ENCODE measurements at places on chromosomes 1 and 21.

DNA sequence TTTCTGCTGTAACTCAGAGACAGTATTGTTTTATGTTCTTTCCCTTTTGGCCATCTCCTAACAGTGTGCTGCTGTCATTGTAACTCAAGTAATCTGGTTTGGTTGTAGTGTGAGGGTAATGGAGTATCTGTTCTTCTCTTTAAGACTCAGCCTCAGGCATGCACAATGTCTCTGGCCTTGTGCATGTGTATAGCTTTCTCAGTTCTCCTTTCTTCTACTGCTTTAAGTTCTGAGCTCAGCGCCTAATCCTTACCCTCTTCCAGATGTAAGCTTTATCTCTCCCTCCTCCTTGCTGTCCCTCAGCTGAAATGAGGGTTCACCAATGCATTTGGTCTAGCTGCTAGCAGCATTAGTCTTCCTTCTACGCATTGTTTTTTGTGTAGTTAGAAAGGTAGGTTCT lies 1420.4 kb upstream of the PRMT6 start:
- DNase-seq = no peak

DNA sequence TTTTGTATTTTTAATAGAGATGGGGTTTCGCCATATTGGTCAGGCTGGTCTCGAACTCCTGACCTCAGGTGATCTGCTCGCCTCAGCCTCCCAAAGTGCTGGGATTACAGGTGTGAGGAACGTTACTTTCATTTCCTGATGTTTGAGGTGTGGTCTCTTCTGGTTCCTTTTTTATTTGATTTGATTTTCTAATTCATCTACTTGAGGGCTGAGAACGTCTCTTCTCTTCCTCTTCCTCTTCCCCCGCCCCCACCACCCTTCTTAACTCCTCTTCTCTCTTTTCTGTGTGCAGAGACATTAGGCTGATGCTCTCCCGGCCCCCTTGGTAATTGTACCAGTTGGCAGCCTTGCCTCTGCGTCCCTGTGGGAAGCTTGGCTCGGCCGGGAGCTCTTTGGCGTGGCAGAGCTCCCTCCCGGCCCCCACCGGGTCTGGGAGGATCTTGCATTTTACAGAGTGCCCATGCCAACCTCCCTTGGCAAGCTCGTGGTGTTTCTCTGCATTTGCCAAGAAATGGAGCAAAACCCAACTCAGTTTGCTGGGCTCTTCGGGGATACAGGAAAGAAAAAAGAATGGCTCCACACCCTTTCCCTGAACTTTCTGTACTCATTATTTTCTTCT lies 19.9 kb downstream of the CRYAA start:
- DNase-seq = peak; percentile 3

DNA sequence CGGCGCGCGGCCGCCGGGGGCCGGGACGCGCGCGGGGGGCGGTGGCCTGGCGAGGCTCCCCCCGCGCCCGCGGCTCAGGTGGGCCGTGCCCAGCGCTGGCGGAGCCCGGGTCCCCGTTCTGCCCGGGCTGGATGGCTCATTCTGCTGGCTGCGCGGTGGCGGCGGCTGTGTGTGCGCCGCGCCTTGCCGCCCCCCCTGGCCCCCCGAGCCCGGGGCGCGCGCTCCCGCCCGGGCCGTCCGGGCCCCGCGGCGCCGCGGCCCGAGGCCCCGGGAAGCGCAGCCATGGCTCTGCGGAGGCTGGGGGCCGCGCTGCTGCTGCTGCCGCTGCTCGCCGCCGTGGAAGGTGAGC lies at the start of gene EPHB2:
Gene EPHB2 (plus strand): TSS at position 139 of the 349 bp plus-strand sequence. CDS start 144 bp downstream, at position 283.
- DNase-seq = no peak

GRCh38 chr1:85387781-85388180 lies 77.2 kb downstream of the DDAH1 start:
- no peak for DNase-seq

DNA sequence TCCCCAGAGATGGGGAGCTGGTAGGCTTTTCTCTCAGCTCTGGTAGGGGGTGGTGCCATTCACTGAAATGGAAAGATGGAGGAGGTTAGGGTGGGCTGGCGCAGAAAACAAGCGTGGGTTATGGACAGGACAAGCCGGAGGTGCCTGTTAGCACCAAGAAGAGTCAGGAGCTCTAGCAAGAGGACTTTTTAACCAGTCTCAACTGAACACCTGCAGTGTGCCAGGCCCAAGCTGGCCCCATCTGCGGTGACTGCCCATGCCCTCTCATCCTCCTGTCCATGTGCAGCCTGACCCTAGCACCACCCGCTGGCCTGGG lies 254.4 kb downstream of the RHOU start:
- DNase-seq = no peak

DNA sequence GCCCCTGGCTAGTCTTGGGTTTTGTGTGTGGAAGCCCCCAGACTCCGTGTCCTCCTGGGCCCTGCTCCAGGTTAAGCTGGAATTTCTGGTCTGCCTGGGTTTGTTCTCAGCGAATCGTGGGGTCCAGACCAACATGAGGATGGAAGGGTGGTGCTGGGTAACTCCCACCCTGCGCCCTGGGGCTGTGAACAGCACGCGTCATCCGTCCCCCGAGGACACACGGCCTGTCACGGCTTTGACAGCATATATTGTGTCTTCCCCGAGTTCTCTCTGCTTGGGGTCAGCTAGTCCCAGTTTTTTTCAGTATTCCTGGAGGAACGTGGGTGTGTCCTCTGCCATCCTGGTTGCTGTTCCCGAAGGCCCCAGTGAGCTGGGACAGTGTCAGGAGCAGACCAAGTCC lies 11.8 kb downstream of the GPR137B start:
- DNase-seq = no peak

- no peak for DNase-seq
Measured at GRCh38 chr1:54053745-54054437, 483 bp downstream of the TCEANC2 start.

DNA sequence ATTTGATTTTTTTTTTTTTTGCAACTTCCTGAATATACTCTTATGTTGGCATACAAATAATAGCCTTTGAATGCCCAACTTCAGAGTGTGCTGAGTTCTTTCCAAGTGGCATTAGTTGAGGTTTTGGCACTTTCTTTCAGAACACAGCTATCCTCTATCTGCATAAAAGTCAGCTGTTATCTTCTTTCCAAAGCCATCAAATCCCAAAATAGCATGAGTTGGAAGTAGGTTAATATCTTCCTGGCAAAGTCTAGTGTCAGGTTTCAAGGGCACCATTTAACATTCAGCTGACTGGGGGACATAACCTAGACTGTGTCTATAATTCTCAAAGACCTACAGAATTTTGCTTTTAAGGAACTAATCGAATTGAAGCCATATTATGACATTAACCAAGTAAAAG lies 223.9 kb downstream of the PLPP3 start:
- no peak for DNase-seq

- DNase-seq = no peak
Measured at GRCh38 chr1:54356680-54357147, 49.5 kb downstream of the SSBP3 start.

GRCh38 chr1:43304771-43305300 lies 4.1 kb downstream of the TIE1 start:
- no peak for DNase-seq

- DNase-seq = no peak
Measured at GRCh38 chr1:186026946-186027345, 292.8 kb downstream of the HMCN1 start.

DNA sequence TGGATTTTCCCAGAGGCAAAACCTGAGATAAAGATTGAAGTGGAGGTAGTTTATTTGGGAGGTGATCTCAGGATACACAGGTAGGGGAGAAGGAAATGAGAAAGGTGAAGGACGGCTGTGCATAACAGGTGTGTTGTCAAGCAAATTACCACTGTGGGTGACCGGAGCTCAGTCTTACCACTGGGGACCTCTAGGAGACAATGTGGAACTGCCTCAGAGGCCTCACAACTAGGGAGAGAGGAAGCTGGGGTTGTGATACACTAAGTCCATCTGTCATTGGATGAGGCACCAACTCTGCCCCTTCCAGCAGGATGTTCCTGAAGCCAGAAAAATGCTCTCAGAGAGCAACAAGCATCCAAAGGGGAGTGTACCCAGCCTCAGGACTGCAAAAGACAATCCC lies 32.6 kb downstream of the GRIK3 start:
- DNase-seq = no peak

DNA sequence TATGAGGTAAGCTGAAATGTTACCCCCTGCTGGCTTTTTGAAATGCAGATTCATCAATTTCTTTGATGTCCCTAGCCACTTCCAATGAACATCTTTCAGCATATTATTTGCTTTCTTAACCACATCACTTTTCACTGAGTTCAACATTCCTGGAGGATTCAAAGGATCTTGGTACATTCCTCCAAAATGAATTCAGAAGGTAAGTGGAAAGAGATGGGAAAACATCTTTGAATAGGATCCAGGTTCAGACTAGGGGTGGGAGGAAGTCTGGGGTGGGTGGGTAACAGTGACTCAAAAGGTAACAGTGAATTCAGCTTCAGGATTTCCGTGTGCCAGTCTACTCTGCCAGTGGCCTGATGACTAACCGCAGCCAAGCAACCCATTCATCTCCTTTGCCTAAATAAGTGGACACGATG lies 180.7 kb downstream of the ZC3H11B start:
- DNase-seq = no peak

GRCh38 chr1:226479474-226479873 lies 69.1 kb upstream of the STUM start:
- DNase-seq = no peak

- no peak for DNase-seq
Measured at GRCh38 chr1:47388030-47388890, 27.8 kb upstream of the FOXE3 start.

Measured in activated CD8-positive, alpha-beta memory T cell treated with anti-CD3 and anti-CD28 coated beads, Interleukin-2, amount 50 U/mL, for 48 hours (primary cell).